Activated CD4-positive, alpha-beta T cell treated with anti-CD3 and anti-CD28 coated beads, Interleukin-2, amount 50 U/mL, for 48 hours (primary cell): ENCODE measurements at places on chromosomes 1 and 21.

DNA sequence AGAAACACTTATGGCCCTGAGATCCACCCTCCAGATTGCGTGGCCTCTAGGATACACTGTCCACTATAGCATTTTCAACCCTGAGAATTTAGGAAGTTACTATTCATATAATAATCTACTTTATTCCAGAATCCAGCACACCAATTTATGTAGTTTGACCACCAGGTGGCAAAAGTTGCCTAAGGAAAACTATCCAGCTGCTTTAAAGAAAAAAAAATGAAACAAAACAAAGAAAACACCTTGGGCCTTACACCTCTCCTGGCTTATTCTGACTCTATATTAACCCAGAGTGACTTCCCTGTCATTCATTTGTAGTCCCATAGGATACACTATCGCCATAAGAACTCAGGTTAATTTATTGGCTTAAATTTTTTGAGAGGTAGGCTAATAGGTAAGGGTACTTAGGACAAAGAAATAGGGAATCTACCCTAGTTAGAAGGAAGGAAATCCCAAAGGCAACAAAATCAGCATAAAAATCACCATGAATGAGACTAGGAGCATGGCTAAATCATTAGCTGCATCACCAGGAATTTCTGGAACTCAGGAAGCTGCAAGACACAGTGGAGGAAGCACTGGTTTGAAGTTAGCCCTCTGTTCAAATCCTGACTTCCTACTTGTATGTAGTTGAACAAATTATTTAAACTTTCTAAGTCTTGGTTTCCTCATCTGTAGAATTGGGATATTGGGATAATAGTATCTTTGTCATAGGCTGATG lies 107.5 kb downstream of the SPAG17 start:
- no peak for DNase-seq

- no peak for DNase-seq
These were observed 244.5 kb downstream of the ADGRL2 start for GRCh38 chr1:82045221-82045620.

DNA sequence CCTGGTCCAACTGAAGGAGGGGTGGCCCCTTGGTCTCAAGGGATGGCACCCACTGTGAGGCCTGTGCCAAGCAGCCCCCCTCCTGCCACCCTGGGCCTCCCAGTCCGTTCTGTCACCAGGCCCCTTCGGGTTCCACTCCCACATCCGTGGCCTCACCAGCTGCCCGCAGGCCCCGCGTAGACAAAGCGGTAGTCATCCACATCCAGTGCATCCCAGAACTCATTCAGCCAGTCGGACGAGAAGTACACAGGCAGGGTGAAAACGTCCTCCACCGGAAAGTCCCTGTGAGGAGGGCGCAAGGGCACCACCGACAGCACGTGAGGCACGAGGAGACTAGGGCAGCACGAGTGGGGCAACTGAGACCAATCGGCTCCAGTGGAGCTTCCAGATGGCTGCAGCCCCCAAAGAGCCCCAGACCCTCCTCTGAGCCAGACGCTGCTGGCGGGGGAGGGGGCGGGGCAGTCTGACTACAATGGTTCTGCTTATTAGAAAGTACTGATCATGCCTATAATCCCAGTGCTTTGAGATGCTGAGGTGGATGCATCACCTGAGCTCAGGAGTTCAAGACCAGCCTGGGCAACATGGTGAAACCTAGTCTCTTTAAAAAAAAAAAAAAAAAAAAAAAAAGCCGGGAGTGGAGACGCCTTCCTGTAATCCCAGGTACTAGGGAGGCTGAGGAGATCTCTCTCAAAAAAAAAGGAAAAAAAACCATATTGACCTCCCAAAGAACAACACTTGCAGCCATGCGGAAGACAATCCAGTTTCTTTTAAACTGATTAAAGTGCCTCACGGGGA lies 1.2 kb downstream of the JMJD4 start:
- no peak for DNase-seq

- no peak for DNase-seq
These were observed 1.6 kb downstream of the DNMT3L start for GRCh38 chr21:44260066-44260465.

DNA sequence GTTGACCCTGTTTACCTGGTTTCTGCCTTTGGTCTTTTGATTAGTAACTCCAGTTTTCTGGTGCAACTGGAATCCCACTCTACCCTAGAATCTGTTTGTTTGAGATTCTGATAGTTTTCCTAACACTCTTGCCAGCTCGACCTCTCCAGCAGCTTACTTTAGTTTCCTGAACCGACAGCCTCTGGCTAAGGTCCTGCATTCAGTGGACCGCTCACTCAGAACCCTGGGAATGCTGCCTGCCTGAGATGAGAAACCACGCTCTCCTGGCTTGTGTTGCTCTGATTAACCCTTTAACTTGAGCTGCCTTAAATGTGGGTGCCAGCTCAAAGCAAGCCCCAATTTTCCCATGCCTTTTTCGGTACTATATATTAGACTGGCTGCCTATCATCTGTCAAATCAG lies 45.3 kb upstream of the SIPA1L2 start:
- DNase-seq = no peak

DNA sequence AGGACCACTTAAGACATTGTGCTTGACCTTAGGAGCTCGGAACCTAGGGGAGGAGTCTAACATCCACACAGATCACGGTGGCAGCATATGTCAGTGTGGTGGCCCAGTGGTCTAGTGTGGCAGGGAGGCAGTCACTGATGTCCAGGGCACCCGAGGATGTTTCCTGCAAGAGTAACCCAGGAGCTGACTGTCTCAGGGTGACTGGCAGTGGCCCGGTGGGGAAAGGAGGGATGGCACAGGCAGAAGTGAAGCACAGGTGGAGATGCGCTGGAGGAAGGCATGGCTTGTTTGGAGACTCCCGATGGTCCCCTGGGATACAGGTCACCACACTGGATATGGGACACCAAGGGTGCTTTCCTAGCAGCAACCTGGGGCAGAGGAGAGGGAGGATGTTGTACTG lies 16.3 kb downstream of the CHIT1 start:
- DNase-seq = no peak

GRCh38 chr1:52263153-52263910 lies 102.7 kb downstream of the CC2D1B start:
- no peak for DNase-seq

- DNase-seq = no peak
These were observed 146.4 kb upstream of the TIAM1 start for GRCh38 chr21:31490443-31490842.

DNA sequence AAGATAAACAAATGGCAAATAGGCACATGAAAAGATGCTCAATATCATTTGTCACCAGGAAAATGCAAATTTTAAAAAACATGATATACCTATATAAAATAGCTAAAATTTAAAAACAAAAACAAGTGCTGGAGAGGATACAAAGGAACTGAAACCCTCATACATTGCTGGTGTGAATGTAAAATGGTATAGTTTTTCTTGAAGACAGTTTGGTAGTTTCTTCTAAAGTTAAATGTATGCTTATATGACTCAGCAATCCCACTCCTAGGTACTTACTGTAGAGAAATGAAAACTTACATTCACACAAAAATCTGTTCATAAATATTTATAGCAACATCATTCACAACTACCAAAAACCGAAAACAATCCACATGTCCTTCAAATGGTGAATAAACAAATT lies 11.2 kb downstream of the TAF12 start:
- no peak for DNase-seq

- peak; percentile 23 for DNase-seq
These were observed 1.1 kb downstream of the USP48 start for GRCh38 chr1:21781815-21782348.

- DNase-seq = no peak
These were observed 172.7 kb downstream of the PDE4B start for GRCh38 chr1:65965112-65965996.

DNA sequence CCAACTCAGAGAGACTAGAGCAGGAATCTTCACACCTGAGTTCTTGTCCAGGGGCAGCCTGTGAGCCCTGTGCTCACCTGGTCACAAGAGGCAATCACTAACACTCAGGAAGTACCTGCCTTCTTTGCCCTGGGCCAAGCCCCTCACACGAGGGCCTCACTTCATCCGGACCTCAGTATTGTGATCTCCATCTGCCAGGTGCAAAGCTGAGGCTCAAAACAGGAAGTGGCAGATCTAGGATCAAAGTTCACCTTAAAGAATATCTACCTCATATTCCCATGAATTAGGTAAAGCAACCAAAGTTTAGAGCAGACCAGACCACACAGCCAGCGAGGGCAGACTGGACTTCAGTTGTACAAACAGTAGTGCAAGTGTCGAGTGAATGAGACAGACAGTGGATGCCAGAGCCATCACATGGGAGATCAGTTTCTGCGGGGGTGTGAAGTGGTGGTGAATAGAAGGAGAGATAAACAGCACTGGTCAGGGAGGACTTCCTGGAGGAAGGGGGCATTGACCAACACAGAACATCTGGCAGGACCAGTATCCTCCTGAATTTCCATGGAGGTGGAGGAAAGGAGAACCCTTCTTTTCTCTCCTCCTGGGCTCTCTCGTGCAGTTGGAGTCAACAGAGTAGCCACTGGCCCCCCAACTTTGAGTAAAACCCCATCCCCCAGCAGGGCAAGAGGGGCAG lies 116.6 kb upstream of the ZBTB40 start:
- no peak for DNase-seq

GRCh38 chr1:162229549-162229948 lies 147.1 kb downstream of the SPATA46 start:
- DNase-seq = no peak

DNA sequence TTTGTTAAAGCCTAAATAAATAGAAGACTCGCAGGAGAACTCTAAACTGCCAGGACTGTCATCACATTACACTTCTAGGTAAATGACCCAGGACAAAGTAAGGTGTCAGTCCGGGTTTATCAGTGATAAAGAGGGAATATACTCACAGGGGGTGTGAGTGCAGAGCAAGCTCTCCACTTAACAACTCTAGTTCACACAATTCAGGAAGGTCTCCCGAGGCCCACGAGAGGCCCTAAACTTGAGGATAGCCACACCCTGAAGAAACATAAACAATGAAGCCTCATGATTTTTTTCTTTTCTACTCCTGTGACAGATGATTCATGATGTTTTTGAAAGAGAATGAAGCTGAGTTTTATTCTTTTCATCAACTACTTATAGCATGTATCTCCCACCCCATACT lies 65.6 kb upstream of the EXO1 start:
- no peak for DNase-seq

GRCh38 chr1:106224426-106224825 lies 832.0 kb upstream of the PRMT6 start:
- DNase-seq = no peak

DNA sequence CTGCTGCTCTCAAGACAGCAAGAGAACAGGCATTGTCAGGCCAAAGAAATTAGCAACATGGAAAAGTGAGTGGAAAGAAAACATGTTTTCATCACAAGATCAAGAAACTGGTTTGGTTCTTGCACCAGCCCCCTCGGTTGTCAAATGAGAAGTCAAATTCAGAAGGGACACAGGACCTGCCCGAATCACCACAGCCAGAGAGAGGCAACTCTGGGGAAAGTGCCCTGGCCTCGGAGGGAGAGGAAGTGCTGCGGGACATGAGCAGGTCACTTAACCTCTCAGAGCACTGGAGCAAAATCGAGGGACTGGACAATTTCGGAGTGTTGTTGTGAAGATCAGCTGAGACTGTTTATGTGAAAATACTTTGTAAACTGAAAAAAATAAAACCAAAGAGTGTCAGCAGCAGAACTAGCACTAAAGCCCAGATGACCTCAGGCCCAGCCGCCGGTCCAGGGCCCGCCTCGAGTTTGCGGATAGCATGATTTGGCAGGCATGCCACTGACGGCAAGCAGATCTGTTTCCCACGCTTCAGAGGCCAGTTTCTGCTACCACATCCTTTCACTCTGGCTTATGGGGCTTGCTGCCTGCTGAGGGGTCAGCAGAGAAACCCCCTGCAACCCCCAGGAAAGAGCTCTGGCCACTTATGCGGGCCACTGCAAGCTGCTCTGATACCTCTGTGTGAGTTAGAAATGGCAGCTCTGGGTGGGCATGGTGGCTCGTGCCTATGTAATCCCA lies 32.1 kb downstream of the CD247 start:
- no peak for DNase-seq

DNA sequence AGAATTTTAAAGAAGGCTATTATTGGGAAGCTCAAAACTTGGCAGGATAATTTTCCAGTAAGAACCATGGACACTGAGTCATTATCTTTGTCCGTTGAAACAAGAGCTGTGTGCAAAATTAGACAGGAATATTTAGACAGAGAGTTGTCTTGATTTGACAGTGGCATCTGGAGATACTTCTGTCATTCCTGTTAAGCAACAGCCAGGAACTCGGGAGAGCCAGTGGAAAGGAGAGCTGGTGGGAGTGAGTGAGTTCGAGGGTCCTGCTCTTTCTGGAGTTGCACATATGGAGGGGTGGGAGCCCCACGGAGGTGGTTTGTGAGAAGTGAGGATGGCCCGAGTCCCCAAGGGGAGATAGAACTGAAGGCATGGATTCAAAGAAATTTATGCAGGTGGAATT lies 3.1 kb downstream of the COQ8A start:
- no peak for DNase-seq
